ENCODE measurements at places on chromosomes 6 and 20.

GRCh38 chr6:21348504-21349195 is 244.9 kb upstream of the SOX4 start:
- no peak for DNase-seq

GRCh38 chr6:81126150-81126549 is 626.3 kb downstream of the TENT5A start:
- no peak for DNase-seq

GRCh38 chr6:157842212-157842611 is 19.2 kb downstream of the SNX9 start:
- DNase-seq = no peak

DNA sequence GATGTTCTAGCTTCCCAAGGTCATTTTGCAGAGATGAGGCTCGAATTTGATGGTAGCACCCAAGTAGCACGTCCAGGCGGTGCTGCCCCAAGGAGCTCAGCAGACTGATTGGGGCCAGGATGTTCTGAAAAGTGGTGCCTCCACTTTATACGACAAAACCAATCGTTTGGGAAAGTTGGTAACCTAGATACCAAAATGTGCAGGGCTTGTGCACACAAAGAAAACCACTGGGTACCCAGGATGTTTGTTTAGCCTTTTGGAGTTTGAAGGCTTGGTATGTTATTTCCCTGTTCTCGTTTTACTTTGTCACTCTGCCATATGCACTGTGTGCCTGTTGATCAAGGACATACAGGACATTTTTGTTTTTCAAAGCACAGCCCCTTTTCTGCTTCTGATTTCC is 40.7 kb upstream of the PBOV1 start:
- no peak for DNase-seq

GRCh38 chr20:57876163-57876562 is 166.3 kb upstream of the PMEPA1 start:
- no peak for DNase-seq

GRCh38 chr20:32583581-32584070 is 1.5 kb downstream of the NOL4L start:
- no peak for DNase-seq

- no peak for DNase-seq
These were observed 70.7 kb upstream of the ARMC2 start for GRCh38 chr6:108777536-108777935.

- no peak for DNase-seq
These were observed 222.9 kb downstream of the PREX1 start for GRCh38 chr20:48604936-48605335.

DNA sequence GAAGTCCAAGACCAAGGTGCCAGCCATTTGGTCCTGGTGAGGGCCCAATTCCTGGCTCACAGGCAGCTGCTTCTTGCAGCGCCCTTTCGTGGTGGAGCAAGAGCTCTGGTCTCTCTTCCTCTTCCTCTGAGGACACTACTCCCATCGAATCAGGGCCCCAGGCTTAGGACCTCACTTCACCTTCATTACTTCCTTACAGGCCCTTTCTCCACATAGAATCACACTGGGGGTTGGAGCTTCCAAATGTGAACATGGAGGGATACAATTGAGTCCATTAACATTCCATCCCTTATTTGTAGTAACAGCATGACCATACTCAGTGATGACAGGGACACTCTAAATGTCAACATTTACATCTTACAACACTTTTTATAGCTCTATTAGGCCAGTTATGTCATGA is 2.3 kb downstream of the RAMACL start:
- DNase-seq = no peak

GRCh38 chr6:157999168-158000051 is 17.7 kb downstream of the SYNJ2 start:
- no peak for DNase-seq

GRCh38 chr6:79782792-79783580 is 151.9 kb downstream of the SH3BGRL2 start:
- DNase-seq = no peak
